ENCODE measurements at places on chromosomes 13 and 19. TPM values are rescaled to one million over a fixed set of nuclear protein-coding genes. Genes with fewer than 3 reads are reported as not detected.

GRCh38 chr13:97946951-97947588, 6.4 kb upstream of the IPO5 start:
- DNase-seq, result no peak

The C19orf81 gene
- total RNA-seq, result 1.1 TPM

- DNase-seq, result no peak
Measured at GRCh38 chr19:30969591-30969990, 379.6 kb downstream of the TSHZ3 start.

The CEACAM8 gene
- not detected for total RNA-seq

DNA sequence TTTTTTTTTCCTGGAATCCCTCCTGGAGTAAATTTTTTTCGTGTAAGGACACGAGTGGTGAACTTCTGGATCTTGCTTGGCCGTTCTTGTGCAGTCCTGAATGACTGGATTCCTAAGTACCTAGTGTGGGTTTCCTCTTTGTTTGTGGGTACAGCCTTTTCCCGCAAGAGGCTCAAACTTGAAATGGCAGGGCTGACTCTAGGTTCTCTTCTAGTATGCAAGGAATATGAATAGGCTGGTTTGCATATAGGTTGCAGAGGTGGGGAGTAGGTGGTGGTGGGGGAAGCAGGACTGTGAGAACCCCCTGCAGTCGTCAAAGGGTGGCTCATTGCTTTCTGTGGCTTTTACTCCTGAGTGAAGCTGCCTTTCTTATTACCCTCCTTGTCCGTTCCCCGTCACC, 13.6 kb downstream of the UBAC2 start:
- DNase-seq, result no peak

The PIP5K1C gene
- total RNA-seq, result 79.5 TPM

DNA sequence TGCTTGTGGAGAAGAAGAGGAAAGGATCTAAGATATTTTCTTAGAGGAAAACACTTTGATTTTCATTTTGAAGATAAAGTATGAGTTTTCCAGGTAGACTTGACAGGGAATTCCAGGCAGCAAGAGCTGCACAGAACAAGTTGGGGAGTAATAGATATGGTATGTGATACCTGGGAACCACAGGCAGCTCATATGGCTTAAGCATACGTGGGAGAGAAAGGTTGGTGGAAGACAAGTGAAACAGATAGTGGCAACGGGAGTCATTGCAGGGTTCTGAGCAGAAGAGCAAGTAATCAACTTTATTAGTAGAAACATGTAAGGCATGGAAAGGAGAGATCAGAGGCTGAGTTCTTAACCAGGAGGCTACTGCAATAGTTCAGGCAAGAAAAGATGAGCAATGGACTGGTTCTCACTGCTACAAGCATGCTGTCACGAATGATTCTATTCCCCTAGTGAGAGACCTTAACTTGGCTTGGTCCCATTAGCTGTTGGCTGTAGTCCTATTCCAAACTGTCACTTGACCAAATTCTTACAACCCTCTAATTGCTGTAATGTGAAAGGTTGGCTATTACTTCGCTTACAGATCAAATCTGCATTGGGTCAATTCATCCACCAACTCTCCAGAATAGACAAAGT, 217.9 kb downstream of the VWA8 start:
- DNase-seq, result no peak

- no peak for DNase-seq
Measured at GRCh38 chr13:21673539-21673788, 2.6 kb downstream of the FGF9 start.

DNA sequence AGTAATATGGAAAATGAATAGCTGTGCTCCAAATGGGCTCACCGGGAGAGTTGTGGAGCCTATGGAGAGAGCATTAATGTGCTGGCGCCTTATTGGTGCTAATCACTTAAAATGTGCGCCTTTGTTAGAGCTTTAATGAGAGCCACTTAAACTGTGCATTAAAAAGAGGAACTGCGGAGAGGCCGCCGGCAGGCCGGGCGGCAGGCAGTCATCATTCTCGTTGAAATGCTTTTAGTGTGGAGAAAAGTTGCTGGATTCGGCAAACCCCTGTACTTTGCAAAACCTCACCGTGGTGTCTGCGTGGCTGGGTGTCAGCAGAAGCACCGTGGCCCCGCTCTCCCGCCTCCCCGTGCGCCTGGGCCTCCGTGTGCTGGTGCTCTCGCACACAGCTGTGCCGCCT, 105.5 kb downstream of the KDM4B start:
- no peak for DNase-seq

- DNase-seq, result no peak
Measured at GRCh38 chr13:55570371-55570770, 1570.3 kb upstream of the PRR20A start.

DNA sequence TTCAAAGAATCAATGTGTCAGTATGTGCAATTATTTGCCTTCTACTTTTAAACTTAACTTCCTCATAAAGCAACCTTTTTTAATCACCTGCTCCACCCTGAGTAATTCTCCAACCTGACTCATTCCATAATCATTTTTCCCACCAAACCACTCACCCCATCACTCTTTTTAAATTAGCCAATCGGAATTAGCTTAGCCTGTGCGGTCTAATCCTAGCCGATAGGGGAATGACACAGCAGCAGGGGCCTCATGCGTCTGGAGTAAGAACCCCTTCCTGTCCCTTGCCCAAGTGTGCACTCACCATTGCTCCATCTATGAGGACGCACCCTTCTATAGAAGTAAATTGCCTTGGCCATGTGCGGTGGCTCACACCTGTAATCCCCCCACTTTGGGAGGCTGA, 27.4 kb upstream of the ZNF83 start:
- no peak for DNase-seq

DNA sequence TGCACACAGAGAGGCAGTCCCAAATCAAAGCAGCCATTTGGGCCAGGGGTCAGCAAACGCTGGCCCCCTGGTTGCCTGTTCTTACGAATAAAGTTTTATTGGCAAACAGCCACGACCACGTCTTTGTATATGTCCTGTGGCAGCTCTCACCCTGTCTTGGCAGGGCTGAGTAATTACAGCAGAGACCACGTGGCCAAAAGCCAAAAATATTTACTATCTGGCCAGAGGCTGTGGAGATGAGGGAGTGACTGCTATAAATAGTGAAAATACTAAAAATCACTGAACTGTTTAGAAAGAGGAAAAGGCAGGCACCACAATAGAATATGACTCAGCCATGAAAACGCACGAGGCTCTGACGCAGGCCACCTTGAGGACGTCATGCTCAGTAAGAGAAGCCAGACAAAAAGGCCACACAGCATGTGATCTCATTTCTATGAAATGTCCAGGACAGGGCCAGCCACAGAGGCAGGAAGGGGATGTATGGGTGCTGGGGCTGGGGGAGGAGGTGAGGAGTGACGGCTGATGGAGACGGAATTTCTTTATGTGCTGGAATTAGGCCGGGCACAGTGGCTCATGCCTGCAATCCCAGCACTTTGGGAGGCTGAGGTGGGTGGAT, 29.4 kb downstream of the SMIM24 start:
- DNase-seq, result peak; percentile 99

- DNase-seq, result peak; percentile 93
Measured at GRCh38 chr13:105442949-105443699, 1092.3 kb downstream of the EFNB2 start.

DNA sequence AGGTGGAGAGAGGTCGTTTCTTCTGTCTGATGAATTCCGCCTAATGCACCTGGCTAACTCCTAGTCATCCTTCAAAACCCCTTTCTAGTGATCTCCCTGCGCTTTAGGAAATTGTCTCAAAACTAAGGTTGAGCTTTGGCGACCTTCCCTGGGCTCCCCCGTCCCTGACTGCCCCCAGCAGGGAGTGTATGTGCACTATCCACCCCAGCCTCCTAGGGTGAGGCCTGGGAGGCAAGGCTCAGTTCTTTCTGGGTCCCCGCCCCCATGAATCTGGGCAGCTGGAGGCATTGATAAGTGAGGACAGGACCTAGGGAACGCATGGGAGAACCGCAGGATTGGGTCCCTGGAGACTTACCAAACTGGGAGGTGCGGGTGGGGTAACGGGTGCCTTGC, 378 bp downstream of the TLE6 start:
- DNase-seq, result no peak

The UGGT2 gene
- total RNA-seq, result 25.1 TPM

- peak; percentile 63 for DNase-seq
Measured at GRCh38 chr19:42255766-42256745, 1.1 kb upstream of the ERF start.

GRCh38 chr19:9909251-9909650, 27.1 kb downstream of the OLFM2 start:
- DNase-seq, result no peak

The CEACAM20 gene
- total RNA-seq, result not detected

- no peak for DNase-seq
Measured at GRCh38 chr19:4014541-4015491, 7.3 kb downstream of the PIAS4 start.

DNA sequence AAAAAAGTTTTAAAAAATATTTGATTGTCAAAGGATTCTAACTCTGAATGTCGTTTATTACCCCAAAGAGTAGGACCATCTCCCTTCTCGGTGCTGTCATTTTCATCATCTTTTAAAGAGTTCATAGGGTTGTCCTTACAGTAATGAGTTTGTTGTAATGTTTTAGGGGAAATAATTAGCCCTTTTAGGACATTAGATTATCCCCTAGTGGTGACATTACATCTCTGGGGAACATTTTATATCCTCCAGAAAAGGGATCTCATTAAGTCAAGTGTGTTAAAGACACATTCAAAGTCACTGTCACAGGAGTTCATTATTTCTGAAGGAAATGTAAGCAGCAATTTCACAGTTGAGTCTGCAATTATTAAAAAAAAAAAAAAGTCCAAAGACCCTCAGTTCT, 99.3 kb upstream of the GJB6 start:
- no peak for DNase-seq

The ICAM5 gene
- not detected for total RNA-seq

- peak; percentile 31 for DNase-seq
Measured at GRCh38 chr13:32530841-32531253, 7.7 kb downstream of the N4BP2L2 start.

GRCh38 chr19:8050274-8051096, 2.1 kb upstream of the CCL25 start:
- DNase-seq, result peak; percentile 81

The SOHLH2 gene
- total RNA-seq, result 0.55 TPM

DNA sequence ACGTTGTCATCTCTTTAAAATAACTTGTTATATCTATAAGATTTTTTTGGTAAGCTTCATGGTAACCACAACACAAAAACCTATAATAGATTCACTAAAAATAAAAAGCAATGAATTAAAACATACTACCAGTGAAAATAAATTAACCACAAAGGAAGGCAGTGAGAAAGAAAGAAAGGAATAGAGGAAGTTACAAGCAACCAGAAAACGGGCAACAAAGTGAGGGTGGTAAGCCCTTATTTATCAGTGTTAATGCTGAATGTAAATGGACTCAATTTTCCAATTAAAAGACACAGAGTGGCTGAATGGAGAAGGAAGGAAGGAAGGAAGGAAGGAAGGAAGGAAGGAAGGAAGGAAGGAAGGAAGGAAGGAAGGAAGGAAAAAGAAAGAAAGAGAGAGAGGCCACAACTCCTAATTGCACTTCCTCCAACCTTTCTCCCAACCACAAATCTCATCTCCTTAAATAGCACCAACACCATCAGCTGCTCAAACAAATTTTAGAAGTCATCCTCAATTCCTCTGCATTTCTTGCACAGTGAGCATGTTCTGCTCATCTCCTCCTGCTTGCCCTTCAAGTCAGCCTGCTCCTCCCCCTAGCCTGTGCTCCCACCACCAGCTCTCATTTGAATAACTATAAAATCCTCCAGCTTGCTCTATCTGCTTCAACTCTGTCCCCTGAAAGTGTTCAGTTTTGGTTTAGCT, 48.6 kb downstream of the CCNA1 start:
- DNase-seq, result no peak

GRCh38 chr13:98976941-98977340, 923 bp downstream of the DOCK9 start:
- peak; percentile 55 for DNase-seq

- DNase-seq, result no peak
Measured at GRCh38 chr19:28239270-28239669, 973.7 kb downstream of the UQCRFS1 start.

The NAPSA gene
- total RNA-seq, result 0.48 TPM

DNA sequence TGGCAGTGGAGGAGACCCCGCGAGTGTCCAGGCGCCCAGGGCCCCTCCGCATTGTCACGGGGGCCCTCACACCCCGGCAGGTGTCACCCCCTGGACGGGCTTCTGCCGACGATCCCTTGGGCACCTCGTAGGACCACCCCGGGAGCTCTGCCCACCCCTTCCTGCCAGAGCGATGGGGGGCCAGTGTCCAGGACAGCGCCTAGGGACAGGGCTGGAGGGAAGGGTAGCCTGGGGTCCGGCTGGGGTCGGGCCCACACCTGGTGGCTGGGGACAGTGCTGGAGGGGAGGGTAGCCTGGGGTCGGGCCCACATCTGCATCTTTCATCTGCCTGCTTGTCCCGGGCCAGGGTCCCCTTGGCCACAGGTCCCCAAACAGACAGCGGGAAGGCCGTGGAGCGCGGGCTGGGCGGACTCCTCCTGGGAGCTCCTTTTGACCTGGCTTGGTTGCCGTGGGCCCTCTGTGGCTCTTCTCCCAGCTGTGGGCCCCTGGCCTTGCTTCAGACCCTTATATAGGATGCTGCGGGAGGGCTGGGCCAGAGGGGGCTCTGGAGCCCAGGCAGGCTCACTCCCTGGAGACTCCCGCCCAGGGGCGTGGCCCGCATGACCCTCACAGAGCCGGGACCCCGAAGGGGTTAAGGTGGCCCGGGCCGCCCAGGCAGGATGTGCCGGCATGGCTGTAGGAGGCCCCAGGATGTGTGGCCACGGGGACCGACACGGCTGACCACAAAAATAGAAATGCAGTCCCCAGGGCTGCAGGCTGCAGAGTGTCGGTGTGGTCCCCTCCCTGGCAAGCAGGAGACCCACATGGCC, 74.1 kb upstream of the MCF2L start:
- no peak for DNase-seq

The MUC16 gene
- not detected for total RNA-seq

GRCh38 chr13:112842343-112842856, 126.6 kb upstream of the MCF2L start:
- DNase-seq, result peak; percentile 55

- DNase-seq, result peak; percentile 51
Measured at GRCh38 chr19:49119411-49120324, at the start of gene PPFIA3. Gene PPFIA3, plus strand, starts transcription at chr19:49119544. Its CDS starts 8,330 bp downstream, at chr19:49127874.

The TUBB4A gene
- total RNA-seq, result not detected

The FCER2 gene
- not detected for total RNA-seq

The KIR3DL1 gene
- total RNA-seq, result not detected

DNA sequence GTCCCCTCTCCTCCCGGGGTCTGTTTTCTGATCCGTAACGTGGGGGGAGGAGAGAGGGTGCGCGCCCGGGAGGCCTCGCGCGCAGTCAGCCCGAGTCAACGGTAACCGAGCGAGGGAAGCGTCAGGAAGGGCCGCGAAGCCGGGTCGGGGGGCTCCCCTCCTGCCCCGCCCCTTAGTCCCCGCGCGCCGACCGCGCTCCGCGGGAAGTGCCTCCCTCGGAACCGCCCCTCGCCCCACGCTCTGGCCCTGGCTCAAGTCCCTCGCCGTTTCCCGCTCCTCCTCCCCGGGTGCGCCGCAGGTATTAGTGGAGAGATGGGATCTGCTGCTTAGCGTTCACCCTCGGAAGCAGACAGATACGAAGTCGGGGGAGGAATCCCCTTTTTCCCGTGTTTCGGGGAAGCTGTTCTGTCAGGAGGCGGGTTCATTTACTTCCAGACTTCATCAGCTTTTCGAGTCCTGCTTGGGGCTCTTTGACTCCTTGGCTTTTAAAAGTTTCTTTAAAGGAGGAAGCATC, 770 bp downstream of the HNRNPM start:
- peak; percentile 54 for DNase-seq

GRCh38 chr19:16585808-16586476, 13.7 kb upstream of the SLC35E1 start:
- DNase-seq, result no peak

Measured in endothelial cell of umbilical vein (primary cell).